Activated T-helper 2 cell treated with anti-CD3 and anti-CD28 coated beads, Interferon-gamma antibody, Interleukin-2, Interleukin-4, amounts not matched to agents 10 μg/mL and 5 μg/mL and 100 μg/mL, durations not matched to agents 14 hours and 24 hours and 36 hours (primary cell): ENCODE measurements at places on chromosomes 3 and 15. TPM values are rescaled to one million over a fixed set of nuclear protein-coding genes. Genes with fewer than 3 reads are reported as not detected.
A peak's percentile ranks its signal among the peaks of the same experiment; 100 is the strongest.

The PLCB2 gene
- total RNA-seq, result 96.3 and 98.9 TPM in 2 replicates

The BTLA gene
- total RNA-seq, result 31.1 and 35.7 TPM in 2 replicates

The TPRG1 gene
- total RNA-seq, result 91.8 and 95.9 TPM in 2 replicates

The ISY1 gene
- 71.4 and 78.0 TPM in 2 replicates for total RNA-seq

DNA sequence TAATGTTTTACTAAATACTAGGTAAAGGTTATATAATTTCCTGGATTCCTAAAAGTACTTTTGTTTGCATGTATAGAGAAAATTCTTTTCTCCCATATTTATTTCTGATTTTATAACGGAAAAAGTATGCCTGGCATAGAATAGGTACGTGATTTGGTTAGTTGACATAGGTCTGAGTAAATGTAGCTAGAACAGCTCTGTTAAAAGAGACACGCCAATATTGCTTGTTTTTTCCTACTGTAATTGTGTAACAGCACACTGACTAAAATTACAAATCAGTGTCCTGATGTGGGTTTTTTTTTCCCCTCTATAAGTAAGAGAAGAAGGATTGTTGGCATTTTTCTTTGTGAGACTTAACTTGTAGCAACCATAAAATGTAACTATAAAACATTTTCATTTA lies 26.7 kb downstream of the KLHL24 start:
- H3K4me3 ChIP-seq, result no peak overlapping the region
- H3K27ac ChIP-seq, result no peak overlapping the region
- DNase-seq, result no peak
- H3K4me1 ChIP-seq, result no peaks in the 10 kb centered on the region

DNA sequence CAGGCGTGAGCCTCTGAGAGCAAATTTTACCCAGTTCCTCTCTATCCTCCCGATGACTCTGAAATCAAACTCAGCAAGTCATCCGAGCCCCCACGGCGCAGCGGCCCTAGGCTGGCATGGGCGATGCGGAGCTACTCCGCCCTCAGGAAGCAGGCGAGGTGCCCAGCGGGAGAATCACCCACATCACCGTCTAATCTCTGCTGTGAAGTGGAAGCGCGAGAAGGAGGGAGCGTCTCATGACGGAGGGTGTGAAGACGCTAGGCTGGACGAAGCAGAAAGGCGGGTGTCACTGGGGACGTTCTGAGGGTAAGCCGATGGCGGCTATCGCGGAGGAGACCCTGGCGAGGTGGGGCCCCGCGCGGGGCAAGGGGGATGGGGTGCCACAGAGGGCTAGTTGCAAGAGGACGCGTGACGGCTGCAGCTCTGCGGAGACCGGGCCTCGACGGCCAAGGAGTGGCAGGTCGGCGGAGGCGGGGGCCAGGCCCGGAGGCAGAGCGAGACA lies 9.1 kb upstream of the GNAI2 start:
- peak overlapping the region; percentile 87 for H3K27ac ChIP-seq
- peaks cover 17% of the 10 kb centered on the region for H3K4me1 ChIP-seq
- H3K4me3 ChIP-seq, result peak overlapping the region; percentile 89
- DNase-seq, result no peak
- peaks cover 7% of the 10 kb centered on the region for H3K27me3 ChIP-seq

DNA sequence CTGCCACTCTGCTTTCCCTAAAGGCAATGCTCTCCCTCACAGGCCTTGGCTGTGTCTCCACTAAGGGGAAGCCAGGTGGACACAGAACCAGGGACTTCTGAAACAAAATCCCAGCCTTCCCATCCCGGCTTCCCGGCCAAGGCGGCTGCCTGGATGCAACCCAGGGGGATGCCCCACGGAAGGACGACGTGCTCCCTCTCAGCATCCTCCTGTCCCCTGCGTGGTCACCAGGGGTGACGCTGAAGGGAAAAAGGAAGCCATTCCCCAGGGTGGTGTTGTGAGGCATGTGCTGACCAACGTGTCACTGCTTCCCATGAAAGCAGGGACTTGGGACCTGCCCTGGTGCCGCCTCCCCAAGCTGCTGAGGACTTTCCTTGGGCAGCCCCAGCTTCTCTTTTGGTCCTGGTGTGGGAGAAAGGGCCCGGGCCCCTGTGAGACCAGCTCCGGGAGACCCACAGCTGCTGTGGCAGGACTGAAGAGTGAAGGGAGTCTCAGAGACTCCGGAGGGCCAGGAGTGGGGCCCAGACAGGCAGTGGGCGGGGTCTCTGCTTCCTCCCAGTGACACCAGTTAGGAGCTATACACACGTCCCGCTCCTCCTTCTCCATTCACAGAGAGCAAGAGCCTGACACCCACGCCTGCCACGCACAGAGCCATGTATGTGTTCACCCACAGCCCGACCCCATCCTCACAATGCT lies 139.2 kb downstream of the NUP210 start:
- peaks cover 1% of the 10 kb centered on the region for H3K4me1 ChIP-seq
- H3K27me3 ChIP-seq, result peaks cover 48% of the 10 kb centered on the region
- H3K27ac ChIP-seq, result no peak overlapping the region
- H3K36me3 ChIP-seq, result peaks cover 12% of the 10 kb centered on the region
- peak overlapping the region; percentile 37 for H3K4me3 ChIP-seq
- no peak for DNase-seq

DNA sequence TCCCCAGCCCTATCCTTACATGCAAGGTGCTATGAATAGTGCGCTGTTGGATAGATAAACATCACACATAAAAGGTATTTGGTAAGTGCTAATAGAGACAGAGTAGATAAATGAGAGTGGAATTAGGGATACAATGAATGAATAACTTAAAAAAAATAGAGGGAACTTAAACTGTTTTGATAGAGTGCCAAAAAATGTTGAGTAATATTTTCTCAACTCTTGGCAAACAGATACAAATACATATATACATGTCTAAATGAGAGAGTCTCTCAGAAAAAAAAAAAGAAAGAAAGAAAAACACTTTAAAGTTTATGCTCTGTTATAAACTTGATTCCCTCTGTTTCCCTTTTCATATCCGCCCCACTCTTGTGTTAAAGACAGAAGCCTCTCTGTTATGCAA lies 667.4 kb downstream of the ROBO2 start:
- H3K27ac ChIP-seq, result no peak overlapping the region
- DNase-seq, result no peak
- H3K4me1 ChIP-seq, result no peaks in the 10 kb centered on the region

DNA sequence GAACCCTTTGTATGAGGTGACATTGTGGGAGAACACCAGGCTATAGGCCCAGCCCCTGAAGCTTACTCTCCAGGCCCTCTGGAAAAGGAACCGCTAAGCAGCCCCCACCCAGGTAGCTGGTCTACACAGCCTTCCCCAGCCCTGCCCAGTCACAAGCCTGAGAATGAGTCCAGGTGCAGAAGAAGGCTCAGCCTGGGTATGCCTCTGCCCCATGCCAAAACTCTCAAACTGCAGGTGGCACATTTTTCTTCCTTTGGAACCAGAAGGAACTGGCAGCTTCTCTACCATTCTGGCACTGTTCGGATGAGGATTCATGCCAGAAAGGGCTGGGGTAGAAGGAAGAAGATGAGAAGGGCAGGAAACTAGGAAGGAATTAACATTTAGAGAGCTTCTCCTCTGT lies 23.7 kb upstream of the TBC1D21 start:
- H3K36me3 ChIP-seq, result no peaks in the 10 kb centered on the region
- H3K4me1 ChIP-seq, result no peaks in the 10 kb centered on the region
- H3K4me3 ChIP-seq, result no peak overlapping the region
- H3K27me3 ChIP-seq, result no peaks in the 10 kb centered on the region

DNA sequence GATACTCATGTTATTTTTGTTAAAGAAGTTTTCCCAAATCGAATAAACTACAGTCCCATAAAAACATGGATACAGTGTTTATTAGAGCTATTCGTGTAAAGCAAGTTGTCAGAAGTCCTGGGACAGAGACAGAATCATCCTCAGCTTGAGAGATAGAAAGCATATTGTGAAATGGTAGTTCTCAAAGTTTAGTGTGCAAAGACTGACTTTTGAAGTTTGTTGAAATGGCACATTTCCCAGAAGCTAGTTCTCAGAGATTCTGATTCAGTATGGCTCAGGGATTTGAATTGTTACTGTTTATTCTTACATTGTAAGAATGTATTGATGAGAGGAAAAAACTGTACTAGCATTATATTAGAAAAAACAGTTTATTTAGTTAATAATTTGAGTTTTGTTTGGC lies 22.1 kb downstream of the GABRR3 start:
- H3K4me1 ChIP-seq, result peaks cover 15% of the 10 kb centered on the region
- no peak overlapping the region for H3K27ac ChIP-seq
- DNase-seq, result no peak
- no peak overlapping the region for H3K4me3 ChIP-seq

DNA sequence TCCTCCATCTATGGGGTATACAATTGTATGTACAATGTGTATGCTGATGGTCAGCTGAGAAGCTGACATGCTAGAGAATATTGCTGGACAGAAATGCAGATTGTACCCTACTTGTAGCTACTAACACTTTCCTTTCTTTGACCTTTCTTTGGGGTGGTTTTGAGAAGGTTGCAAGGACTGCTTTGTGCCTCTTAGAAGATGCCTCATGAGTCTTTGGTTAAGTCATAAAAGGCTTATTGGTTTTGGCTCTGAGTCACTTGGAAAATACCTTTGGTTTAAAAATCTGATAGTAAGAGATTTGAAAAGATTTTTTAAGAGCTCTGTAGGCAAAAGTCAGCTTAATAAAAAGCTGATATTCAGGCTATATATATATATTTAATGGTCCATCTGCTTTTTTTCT lies 71.5 kb downstream of the ZMAT3 start:
- no peak for DNase-seq
- H3K4me3 ChIP-seq, result no peak overlapping the region
- peaks cover 42% of the 10 kb centered on the region for H3K27me3 ChIP-seq
- no peaks in the 10 kb centered on the region for H3K36me3 ChIP-seq
- peaks cover 26% of the 10 kb centered on the region for H3K4me1 ChIP-seq

DNA sequence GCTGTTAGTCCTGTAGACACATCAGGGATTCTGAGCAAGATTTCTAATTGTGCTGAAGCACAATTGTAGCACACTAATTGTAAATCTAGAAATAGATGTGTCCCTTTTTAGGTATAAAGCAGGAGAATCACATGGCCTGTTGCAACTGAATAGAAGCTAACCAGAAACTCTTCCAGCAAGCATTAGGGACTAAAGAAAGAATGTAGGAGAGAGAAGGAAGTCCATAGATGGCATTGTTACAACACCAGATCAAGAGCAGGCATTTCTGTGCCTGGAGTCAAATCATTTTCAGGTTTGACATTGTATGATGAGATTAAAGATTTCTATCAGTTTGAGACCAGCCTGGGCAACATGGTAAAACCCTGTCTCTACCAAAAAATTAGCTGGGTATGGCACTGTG lies 27.4 kb downstream of the CALML4 start:
- no peaks in the 10 kb centered on the region for H3K4me1 ChIP-seq
- DNase-seq, result no peak
- peaks cover 64% of the 10 kb centered on the region for H3K36me3 ChIP-seq
- H3K27me3 ChIP-seq, result no peaks in the 10 kb centered on the region

DNA sequence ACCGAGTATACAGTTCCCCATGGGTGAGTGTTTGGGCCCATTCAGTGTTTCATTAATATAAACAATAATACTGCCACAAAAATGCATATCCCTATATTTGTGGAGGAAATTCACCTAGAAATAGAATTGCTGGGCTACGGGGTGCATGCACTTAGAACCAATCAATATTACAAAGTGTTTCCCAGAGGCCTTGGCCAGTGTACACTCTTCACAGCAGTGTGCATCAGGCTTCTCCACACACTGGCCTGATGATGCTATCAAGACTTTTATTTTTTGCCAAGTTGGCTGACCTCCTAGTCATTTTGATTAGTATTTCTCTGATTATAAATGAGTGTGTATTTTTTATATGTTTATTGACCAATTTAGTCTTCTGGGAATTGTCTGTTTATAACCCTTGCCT lies 323.7 kb downstream of the EPHB1 start:
- H3K27ac ChIP-seq, result no peak overlapping the region
- H3K27me3 ChIP-seq, result no peaks in the 10 kb centered on the region
- no peak for DNase-seq
- H3K4me3 ChIP-seq, result no peak overlapping the region
- no peaks in the 10 kb centered on the region for H3K4me1 ChIP-seq

DNA sequence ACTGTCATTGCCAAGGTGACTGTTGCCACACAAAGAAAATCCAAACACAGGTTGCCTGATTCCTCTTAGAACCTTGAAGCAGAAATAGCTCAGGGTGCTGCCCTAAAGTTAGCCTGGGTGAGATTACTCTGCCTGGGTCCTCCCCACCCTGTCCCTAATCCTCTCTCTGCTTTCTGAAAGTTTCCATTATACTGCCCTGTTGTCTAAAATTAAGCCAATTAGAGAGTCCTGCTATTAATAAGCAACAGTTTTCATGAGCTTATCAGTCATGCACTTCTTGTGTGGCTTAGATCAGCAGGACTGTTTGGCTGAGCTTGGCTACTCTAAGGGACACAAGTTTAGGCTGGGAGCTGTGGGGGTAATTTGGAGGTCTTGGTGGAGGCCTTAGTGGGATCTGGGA lies 334.7 kb upstream of the LRRFIP2 start:
- peaks cover 7% of the 10 kb centered on the region for H3K4me1 ChIP-seq
- no peak overlapping the region for H3K4me3 ChIP-seq
- peaks cover 12% of the 10 kb centered on the region for H3K27me3 ChIP-seq
- no peak for DNase-seq
